Activated B cell treated with CpG ODN at 0.5 μM for 24 hours (primary cell): ENCODE measurements at places on chromosomes 4 and X. TPM values are rescaled to one million over a fixed set of nuclear protein-coding genes. Genes with fewer than 3 reads are reported as not detected.

CORIN gene
- not detected in 2 replicates for total RNA-seq

NAP1L3 gene
- total RNA-seq, result 0.20 and 0.32 TPM in 2 replicates

DNA sequence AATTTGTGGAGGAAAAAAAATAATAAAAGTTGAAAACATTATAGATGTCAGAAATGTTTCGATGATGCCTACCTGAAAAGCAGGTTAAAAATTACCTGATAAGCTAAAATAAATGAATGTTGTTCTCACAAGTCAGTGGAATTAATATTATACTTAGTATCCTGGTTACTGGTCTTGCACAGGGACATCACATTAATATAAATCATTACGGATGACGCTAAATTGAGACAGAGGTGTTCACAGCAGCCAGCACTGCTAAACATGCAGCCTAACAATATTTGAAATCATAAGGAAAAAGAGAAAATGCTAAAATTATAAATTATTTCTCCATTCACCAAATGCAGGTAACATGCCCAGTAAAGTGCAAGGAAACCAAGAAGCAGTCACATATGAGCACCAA, 1130.0 kb downstream of the STPG2 start:
- DNase-seq, result no peak
- H3K4me1 ChIP-seq, result no peaks in the 10 kb centered on the region
- no peaks in the 10 kb centered on the region for H3K27me3 ChIP-seq
- no peaks in the 10 kb centered on the region for H3K36me3 ChIP-seq
- H3K4me3 ChIP-seq, result no peak overlapping the region

DNA sequence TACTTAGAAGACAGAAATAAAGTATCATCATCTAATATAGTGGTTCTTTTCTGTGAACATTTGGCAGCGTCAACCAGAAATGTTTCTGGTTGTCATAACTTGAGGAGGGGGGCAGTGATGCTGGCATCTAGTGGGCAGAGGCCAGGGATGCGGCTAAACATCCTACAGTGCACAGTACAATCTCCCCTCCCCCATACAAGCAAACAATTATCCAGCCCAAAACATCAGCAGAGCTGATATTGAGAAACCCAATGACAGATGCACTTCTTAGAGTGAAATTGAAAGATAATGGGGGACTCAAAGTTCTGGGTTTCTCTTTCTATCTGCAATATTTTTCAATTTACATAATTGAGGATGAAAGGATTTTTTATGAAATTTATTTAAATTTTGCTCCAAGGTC, 1.9 kb upstream of the EIF1AX start:
- peaks cover 33% of the 10 kb centered on the region for H3K4me1 ChIP-seq
- H3K27ac ChIP-seq, result no peak overlapping the region
- H3K27me3 ChIP-seq, result no peaks in the 10 kb centered on the region
- no peak for DNase-seq
- H3K4me3 ChIP-seq, result no peak overlapping the region

- no peak overlapping the region for H3K27ac ChIP-seq
- H3K36me3 ChIP-seq, result no peaks in the 10 kb centered on the region
- no peak for DNase-seq
- H3K4me3 ChIP-seq, result no peak overlapping the region
- no peaks in the 10 kb centered on the region for H3K27me3 ChIP-seq
Observed at GRCh38 chr4:142818476-142818875, 27.6 kb downstream of the INPP4B start.

DNA sequence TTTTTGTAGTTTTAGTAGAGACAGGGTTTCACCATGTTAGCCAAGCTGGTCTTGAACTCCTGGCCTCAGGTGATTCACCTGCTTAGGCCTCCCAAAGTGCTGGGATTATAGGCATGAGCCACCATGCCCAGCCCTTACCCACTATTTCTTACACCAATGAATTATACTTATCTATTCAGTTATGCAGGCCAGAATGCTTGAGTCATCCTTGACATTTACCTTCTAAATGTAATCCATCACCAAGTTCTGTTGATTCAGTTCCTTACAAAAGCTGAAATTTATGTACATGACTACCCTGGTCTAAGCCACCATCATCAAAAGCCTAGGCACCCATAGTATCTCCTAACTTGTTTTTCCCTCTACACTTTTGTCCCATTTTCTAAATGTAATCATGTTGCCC, 585.7 kb downstream of the IL15 start:
- H3K36me3 ChIP-seq, result no peaks in the 10 kb centered on the region
- H3K27me3 ChIP-seq, result no peaks in the 10 kb centered on the region
- no peak overlapping the region for H3K4me3 ChIP-seq
- H3K27ac ChIP-seq, result no peak overlapping the region
- no peaks in the 10 kb centered on the region for H3K4me1 ChIP-seq

GRCh38 chr4:129254526-129254925, 158.6 kb downstream of the C4orf33 start:
- no peak overlapping the region for H3K27ac ChIP-seq
- no peak overlapping the region for H3K4me3 ChIP-seq
- no peaks in the 10 kb centered on the region for H3K36me3 ChIP-seq
- H3K27me3 ChIP-seq, result peaks cover 3% of the 10 kb centered on the region
- H3K4me1 ChIP-seq, result no peaks in the 10 kb centered on the region

DNA sequence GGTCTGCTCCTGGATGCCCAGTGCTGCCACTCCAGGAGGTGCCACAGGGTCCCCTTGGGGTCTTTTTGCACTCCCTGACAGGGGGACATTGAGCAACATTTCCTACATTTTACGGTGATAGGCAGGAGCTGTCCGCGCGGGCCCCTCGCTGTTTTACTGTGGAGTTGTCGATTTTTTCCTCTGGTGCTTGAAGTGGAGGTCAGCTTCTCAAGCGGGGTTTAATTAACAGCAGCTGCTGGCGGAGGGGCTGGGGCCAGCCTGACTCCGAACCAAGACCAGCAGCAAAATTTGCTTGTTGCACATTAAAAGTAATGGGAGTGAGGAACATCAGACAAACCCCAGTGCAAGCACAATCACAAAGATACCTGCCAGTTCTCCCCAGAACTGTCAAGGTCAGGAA, 13.2 kb upstream of the SH3TC1 start:
- H3K36me3 ChIP-seq, result no peaks in the 10 kb centered on the region
- no peak overlapping the region for H3K4me3 ChIP-seq
- no peak overlapping the region for H3K27ac ChIP-seq

GRCh38 chr4:71186566-71187403, 152.0 kb upstream of the SLC4A4 start:
- no peak overlapping the region for H3K27ac ChIP-seq
- H3K27me3 ChIP-seq, result peaks cover 48% of the 10 kb centered on the region
- no peaks in the 10 kb centered on the region for H3K36me3 ChIP-seq
- peak overlapping the region; percentile 84 for H3K4me3 ChIP-seq
- H3K4me1 ChIP-seq, result peaks cover 26% of the 10 kb centered on the region
- peak; percentile 31 for DNase-seq

CXXC4 gene
- not detected in 2 replicates for total RNA-seq

DNA sequence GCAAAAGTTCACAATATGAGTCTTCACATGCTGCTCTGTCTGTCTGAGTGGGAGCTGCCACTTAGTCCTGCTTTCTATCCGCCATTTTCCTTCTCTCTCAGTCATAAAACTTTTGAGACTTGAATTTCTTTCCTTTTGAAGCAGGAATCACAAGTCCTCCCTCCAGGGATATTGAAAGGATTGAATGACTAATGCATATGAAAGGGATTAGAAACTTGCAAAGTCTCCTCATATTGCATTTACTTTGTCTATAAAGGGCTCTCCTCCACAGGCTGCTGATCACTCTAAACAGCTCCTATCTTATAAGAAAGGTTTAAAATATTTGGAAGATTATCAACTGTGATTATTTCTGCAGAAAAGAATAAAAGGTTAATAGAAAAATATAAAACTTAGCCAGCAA, 879.1 kb downstream of the ARAP2 start:
- no peak overlapping the region for H3K27ac ChIP-seq
- DNase-seq, result no peak
- no peaks in the 10 kb centered on the region for H3K4me1 ChIP-seq
- no peaks in the 10 kb centered on the region for H3K36me3 ChIP-seq

DNA sequence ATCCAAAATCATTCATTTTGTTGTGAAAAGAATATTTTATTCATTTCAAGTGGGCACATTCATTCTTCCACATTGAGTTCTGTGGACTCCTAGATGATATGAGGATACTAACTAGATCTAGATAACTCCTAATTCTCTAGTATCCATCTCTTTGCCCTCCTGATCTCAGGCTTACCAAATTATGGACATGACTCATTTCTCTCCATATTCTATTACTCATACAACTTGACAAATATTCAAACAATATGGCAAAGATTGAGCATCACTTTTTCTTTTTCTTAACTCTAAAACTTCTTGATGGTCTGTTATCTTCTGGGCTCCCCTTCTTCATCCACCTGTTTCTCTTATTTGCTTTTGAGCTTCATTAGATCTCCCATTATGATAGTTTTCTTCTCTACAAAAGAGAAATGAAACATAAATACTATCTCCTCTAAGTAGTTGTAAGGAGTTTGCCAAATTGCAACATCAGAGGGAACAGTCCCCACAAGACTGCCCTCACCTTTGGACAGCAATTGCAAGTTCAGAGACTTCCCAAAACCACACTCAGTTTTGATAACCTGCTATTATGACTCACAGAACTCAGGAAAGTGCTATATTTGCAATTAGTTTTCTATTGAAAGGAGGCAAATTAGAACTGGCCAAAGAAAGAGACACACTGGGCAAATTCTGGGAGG, 422.9 kb downstream of the SPRY1 start:
- H3K27ac ChIP-seq, result no peak overlapping the region
- DNase-seq, result no peak
- peaks cover 2% of the 10 kb centered on the region for H3K4me1 ChIP-seq
- H3K27me3 ChIP-seq, result peaks cover 10% of the 10 kb centered on the region

SMIM10L2A gene
- 0.10 and 0.11 TPM in 2 replicates for total RNA-seq

DNA sequence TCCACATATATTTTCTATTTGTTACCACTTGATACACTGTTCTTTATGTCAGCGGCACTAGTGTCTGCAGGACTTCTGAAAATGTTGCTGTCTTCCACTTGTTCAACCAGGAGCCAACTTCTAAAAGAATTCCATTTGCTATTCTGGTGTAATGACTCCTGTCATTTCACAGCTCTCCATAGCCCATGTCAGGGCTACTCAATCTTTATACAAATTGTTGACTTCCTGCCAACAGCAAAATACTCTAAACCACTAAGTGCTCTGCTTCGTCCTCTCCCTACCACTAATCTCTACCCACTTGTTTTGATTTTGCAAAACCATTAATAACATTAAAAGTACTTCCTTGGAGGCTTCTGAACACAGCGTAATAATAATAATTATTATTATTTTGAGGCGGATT, 7.2 kb downstream of the CTSO start:
- H3K27me3 ChIP-seq, result no peaks in the 10 kb centered on the region
- DNase-seq, result no peak
- H3K27ac ChIP-seq, result no peak overlapping the region

DIPK2B gene
- not detected in 2 replicates for total RNA-seq

EDA gene
- total RNA-seq, result not detected in 2 replicates

- no peaks in the 10 kb centered on the region for H3K4me1 ChIP-seq
- H3K27ac ChIP-seq, result no peak overlapping the region
- DNase-seq, result no peak
Observed at GRCh38 chr4:108787724-108788123, 24.9 kb upstream of the ETNPPL start.

DNA sequence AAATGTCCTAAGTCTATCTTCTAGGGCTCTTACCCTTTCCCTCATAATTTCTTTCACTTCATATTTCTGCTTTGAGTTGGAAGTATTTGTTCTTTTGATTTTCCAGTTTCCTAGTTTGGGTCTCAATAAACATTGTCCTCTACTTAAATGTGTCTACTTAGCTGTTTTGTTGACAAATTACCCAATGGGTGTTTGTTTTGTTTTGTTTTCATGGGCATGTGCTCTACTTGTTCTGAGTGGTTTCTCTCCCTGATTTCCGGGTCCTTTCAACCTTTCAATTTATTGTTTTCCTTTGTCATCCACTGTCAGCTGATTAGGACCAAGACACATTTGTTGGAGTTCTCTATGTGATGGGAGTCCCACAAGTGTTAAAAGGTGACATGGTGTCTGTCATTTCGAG, 1181.4 kb downstream of the RPA4 start:
- no peaks in the 10 kb centered on the region for H3K36me3 ChIP-seq
- no peaks in the 10 kb centered on the region for H3K27me3 ChIP-seq
- no peak overlapping the region for H3K27ac ChIP-seq
- no peak for DNase-seq
- H3K4me1 ChIP-seq, result no peaks in the 10 kb centered on the region

DNA sequence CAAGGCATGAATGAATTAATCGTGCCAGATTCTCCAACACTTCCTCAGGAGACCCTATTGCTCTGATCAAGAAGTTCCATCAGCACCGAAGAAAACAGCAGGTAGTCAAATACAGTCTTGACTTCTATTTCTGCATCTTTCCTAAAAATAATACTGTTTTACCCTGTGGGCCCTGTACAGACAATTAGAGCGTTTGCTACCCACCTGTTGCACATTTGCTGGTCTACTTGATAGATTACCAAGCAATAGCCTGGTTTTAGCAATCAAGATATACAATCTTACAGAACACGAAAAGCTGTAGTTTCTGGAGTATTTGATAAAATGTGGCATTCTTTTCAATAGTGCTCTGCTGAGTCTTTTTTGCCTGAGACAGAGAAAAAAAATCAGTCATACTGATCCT, 12.3 kb downstream of the GPR174 start:
- peaks cover 77% of the 10 kb centered on the region for H3K4me1 ChIP-seq
- H3K4me3 ChIP-seq, result peak overlapping the region; percentile 28
- H3K36me3 ChIP-seq, result peaks cover 39% of the 10 kb centered on the region
- peak overlapping the region; percentile 71 for H3K27ac ChIP-seq
- DNase-seq, result no peak

GRCh38 chr4:16472537-16472936, 246.3 kb upstream of the TAPT1 start:
- H3K4me1 ChIP-seq, result no peaks in the 10 kb centered on the region
- H3K27me3 ChIP-seq, result no peaks in the 10 kb centered on the region
- no peaks in the 10 kb centered on the region for H3K36me3 ChIP-seq

USP26 gene
- not detected in 2 replicates for total RNA-seq

NAP1L2 gene
- total RNA-seq, result 0.80 and 1.1 TPM in 2 replicates

PITX2 gene
- total RNA-seq, result not detected in 2 replicates

GRCh38 chr4:153233761-153234371, 29.6 kb downstream of the TRIM2 start:
- no peak for DNase-seq
- H3K27ac ChIP-seq, result no peak overlapping the region

- H3K36me3 ChIP-seq, result no peaks in the 10 kb centered on the region
- no peak overlapping the region for H3K4me3 ChIP-seq
- no peaks in the 10 kb centered on the region for H3K27me3 ChIP-seq
- no peaks in the 10 kb centered on the region for H3K4me1 ChIP-seq
- no peak for DNase-seq
Observed at GRCh38 chr4:73816814-73817213, 19.7 kb upstream of the CXCL6 start.

DNA sequence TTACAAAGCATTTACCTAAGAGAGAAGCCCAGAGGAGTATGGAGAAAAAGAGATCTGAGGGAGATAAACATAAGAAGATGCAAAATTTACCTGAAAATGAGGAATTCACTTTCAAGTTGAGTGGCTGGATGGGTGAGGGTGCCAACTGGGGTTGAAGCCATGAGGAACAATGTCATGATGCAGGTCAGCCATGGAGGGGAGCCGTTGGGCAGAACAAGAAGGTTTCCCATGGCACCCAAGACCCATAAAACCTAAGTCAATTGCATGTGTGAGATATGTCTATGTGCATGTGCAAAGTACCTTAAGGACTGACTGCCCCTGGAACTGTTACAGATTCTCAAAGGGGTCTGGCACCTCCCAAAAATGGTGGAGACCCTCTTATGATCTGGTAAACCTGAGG, 46.6 kb upstream of the PRRG1 start:
- no peaks in the 10 kb centered on the region for H3K4me1 ChIP-seq
- DNase-seq, result no peak
- no peak overlapping the region for H3K4me3 ChIP-seq
- no peak overlapping the region for H3K27ac ChIP-seq

GRCh38 chr4:181962321-181962720, 280.9 kb upstream of the TENM3 start:
- no peak overlapping the region for H3K4me3 ChIP-seq
- DNase-seq, result no peak
- H3K36me3 ChIP-seq, result no peaks in the 10 kb centered on the region
